Naive thymus-derived CD8-positive, alpha-beta T cell (primary cell): ENCODE measurements at places on chromosomes 3 and 15.
A peak's percentile ranks its signal among the peaks of the same experiment; 100 is the strongest.

- H3K27me3 ChIP-seq: peaks cover 30% of the 10 kb centered on the region
- no peaks in the 10 kb centered on the region for H3K4me1 ChIP-seq
- H3K27ac ChIP-seq: no peak overlapping the region
These were observed 1.1 kb downstream of the SYNPR start for GRCh38 chr3:63279005-63279841.

DNA sequence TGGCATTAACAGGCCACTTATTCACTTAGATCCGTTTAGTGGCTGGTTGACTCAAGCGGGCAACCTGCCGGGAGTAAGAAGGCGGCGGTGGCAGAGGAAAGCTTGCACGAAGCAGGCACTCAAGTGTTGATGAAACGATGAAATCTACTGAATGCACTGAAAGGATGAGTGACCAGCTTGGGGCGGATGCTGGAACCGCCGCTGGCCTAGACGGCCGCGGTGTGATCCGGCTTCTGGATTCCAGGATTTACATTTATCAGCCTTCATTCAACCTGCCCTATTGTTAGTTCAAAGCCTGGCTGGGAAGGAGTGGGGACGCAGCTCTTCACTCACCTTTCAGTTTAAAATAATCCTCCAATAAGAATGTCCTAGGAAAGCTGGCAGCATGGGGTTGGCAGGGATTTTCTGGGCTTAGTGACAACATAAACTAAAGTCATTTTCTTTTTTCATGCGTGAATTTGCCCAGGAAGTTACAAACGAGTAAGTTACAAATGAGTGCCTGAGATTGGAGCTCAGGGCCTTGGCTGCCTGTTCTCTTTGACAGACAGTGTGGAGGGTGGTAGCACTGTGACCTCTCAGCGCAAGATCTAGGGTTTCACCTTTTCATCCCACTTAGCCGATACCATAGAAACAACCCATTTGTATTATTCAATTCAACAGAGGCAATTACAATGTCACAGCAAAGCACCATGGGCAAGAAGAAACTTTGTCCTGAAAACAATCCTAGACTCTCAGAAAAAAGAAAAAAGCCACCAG is 1.1 kb upstream of the PLCH1 start:
- H3K27me3 ChIP-seq: peaks cover 11% of the 10 kb centered on the region
- peak overlapping the region; percentile 98 for H3K4me3 ChIP-seq
- H3K27ac ChIP-seq: no peak overlapping the region
- no peak for DNase-seq
- no peaks in the 10 kb centered on the region for H3K36me3 ChIP-seq
- H3K4me1 ChIP-seq: peaks cover 27% of the 10 kb centered on the region

- peak overlapping the region; percentile 82 for H3K4me3 ChIP-seq
- no peaks in the 10 kb centered on the region for H3K36me3 ChIP-seq
- peak overlapping the region; percentile 97 for H3K27ac ChIP-seq
- no peaks in the 10 kb centered on the region for H3K27me3 ChIP-seq
- DNase-seq: peak; percentile 6
These were observed 81.2 kb upstream of the CDV3 start for GRCh38 chr3:133492159-133492741.

GRCh38 chr15:90617668-90618097 is 88.0 kb downstream of the CRTC3 start:
- H3K27ac ChIP-seq: no peak overlapping the region
- DNase-seq: no peak
- H3K27me3 ChIP-seq: no peaks in the 10 kb centered on the region
- H3K36me3 ChIP-seq: peaks cover 61% of the 10 kb centered on the region

DNA sequence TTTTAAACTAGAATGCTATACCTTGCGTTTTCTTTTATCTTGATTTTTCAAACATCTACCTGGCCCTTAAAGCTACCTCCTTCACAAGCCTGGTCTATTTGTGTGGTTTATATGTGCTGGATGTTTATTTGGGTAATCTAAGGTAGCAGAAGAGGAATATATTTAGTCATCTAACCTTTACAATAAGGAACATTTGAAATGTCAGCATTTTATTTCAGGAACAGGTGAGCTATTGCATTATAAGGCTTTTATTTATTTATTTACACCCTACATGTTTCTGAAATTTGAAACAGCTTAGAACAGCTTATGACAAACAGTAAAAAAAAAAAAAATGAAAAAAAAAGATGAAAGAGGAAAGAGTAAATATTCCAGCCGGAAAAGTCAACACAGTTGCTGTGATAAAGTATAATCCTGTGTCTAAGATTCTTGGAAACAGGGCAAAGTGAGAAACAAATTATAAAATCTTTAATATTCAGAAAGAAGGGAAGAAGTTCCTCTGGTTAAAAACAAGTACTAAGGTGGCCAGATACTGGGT is 19.5 kb downstream of the HHLA2 start:
- peaks cover 2% of the 10 kb centered on the region for H3K4me1 ChIP-seq
- no peaks in the 10 kb centered on the region for H3K36me3 ChIP-seq
- H3K4me3 ChIP-seq: no peak overlapping the region

- H3K27ac ChIP-seq: no peak overlapping the region
- H3K27me3 ChIP-seq: peaks cover 7% of the 10 kb centered on the region
- no peak for DNase-seq
These were observed 58.6 kb upstream of the NUDT16 start for GRCh38 chr3:131323014-131323413.

DNA sequence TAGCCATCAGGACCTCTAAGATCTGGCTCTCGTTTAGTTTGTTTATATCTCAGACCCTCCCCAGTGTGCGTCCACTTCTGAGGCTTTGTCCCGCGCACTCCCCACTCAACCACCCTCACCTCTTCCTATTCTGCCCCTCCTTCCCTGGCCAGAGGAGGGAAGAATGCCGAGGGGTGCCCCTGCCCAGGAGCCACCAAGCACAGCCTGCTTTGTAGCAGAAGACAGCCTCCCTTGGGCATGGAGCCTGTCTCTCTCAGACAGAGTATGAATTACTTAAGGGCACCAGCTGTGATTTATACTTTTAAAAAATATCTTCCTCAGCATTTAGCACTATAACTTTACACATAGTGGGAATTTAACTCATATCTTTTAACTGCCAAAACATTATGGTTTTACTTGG is 6.0 kb downstream of the TMEM266 start:
- H3K36me3 ChIP-seq: no peaks in the 10 kb centered on the region
- peaks cover 28% of the 10 kb centered on the region for H3K27me3 ChIP-seq
- H3K4me1 ChIP-seq: peaks cover 7% of the 10 kb centered on the region
- DNase-seq: no peak

DNA sequence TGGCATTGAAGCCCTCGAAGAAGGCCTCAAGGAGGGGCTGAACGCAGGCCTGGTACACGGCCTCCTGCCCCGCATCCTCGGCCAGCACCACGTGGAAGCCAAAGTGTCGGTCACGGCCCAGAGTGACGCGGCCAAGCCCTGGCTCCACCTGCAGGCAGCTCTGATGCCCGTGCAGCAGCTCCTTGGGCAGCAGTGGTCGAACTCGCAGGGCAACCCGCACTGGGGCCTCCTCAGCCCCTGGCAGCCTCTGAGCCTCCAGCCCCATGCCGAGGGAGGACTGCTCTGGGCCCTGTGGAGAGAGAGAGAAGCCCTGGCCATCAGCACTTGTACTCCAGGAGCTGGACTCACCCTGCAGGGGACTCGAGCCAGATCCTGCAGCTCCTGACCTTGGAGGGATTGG is 2.6 kb downstream of the KIF7 start:
- peaks cover 46% of the 10 kb centered on the region for H3K27me3 ChIP-seq
- H3K36me3 ChIP-seq: no peaks in the 10 kb centered on the region
- no peak overlapping the region for H3K27ac ChIP-seq
- DNase-seq: no peak
- H3K4me1 ChIP-seq: peaks cover 13% of the 10 kb centered on the region

GRCh38 chr3:25782938-25783660 is at the start of gene NGLY1:
NGLY1 (minus strand) TSS chr3:25783443; CDS start chr3:25783390, 53 bp downstream.
- DNase-seq: peak; percentile 80
- H3K27me3 ChIP-seq: no peaks in the 10 kb centered on the region
- peaks cover 37% of the 10 kb centered on the region for H3K4me1 ChIP-seq
- H3K27ac ChIP-seq: peak within 1 kb of the TSS; percentile 70
- peak within 1 kb of the TSS; percentile 96 for H3K4me3 ChIP-seq

- no peaks in the 10 kb centered on the region for H3K4me1 ChIP-seq
- no peak overlapping the region for H3K27ac ChIP-seq
- H3K36me3 ChIP-seq: no peaks in the 10 kb centered on the region
- H3K27me3 ChIP-seq: peaks cover 38% of the 10 kb centered on the region
These were observed 78.4 kb upstream of the RORA start for GRCh38 chr15:61307474-61307873.

- no peaks in the 10 kb centered on the region for H3K27me3 ChIP-seq
- peaks cover 5% of the 10 kb centered on the region for H3K4me1 ChIP-seq
- H3K36me3 ChIP-seq: peaks cover 97% of the 10 kb centered on the region
- no peak for DNase-seq
- no peak overlapping the region for H3K4me3 ChIP-seq
These were observed 59.1 kb downstream of the SUMF1 start for GRCh38 chr3:4407941-4408340.

- H3K4me1 ChIP-seq: peaks cover 25% of the 10 kb centered on the region
- H3K27me3 ChIP-seq: peaks cover 60% of the 10 kb centered on the region
- no peak overlapping the region for H3K4me3 ChIP-seq
- no peak for DNase-seq
- H3K27ac ChIP-seq: no peak overlapping the region
These were observed 834 bp upstream of the GREM1 start for GRCh38 chr15:32716915-32717425.

DNA sequence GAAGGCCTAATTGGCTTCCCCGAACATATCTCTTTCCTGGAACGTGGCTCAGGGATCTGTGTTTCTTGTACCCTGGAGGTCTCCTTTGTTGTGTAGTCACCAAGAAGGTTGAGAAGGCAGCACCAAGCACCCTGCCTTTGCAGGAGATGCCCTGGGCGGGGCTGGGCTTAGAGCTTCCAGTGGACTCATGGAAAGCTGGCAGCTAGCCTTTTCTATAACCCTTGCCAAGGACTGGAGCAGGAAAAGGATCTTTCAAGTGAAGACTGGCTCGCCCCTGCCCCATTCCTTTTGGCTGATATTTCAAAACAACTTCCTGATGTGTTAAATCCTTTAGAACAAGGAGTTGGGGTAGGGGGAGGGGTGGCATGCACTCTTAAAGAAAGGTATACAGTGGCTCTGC is 58.9 kb upstream of the EPHA6 start:
- no peaks in the 10 kb centered on the region for H3K4me1 ChIP-seq
- no peak for DNase-seq
- no peak overlapping the region for H3K4me3 ChIP-seq
- no peak overlapping the region for H3K27ac ChIP-seq
